ENCODE measurements at places on chromosomes 3 and 15. TPM values are rescaled to one million over a fixed set of nuclear protein-coding genes. Genes with fewer than 3 reads are reported as not detected.

GRCh38 chr3:182115328-182116015 is 403.7 kb downstream of the SOX2 start:
- H3K27me3 ChIP-seq, result no peaks in the 10 kb centered on the region
- no peaks in the 10 kb centered on the region for H3K4me1 ChIP-seq
- DNase-seq, result no peak
- no peak overlapping the region for H3K4me3 ChIP-seq
- H3K27ac ChIP-seq, result no peak overlapping the region
- H3K36me3 ChIP-seq, result no peaks in the 10 kb centered on the region

DNA sequence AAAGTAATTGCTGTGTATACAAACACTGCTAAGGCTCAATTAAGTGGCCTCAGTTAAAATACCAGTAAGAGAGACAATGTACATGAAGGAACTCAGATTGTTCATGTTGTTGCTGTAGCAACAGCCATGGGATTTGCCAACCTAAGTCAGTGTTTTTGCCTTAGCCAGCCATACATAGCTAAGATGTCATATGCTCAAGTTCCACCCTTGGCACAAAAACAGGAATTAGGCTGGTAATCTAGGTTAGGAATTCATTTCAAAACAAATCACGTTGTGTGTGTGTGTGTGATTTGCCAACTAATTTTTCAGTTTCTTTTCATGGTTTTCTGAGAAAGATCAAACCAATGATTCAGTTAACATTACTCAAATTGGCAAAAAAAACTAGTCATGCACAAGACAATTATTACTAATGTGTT is 143.7 kb upstream of the KCNMB2 start:
- H3K4me3 ChIP-seq, result no peak overlapping the region
- H3K36me3 ChIP-seq, result no peaks in the 10 kb centered on the region
- H3K4me1 ChIP-seq, result no peaks in the 10 kb centered on the region
- no peaks in the 10 kb centered on the region for H3K27me3 ChIP-seq
- H3K27ac ChIP-seq, result no peak overlapping the region

DNA sequence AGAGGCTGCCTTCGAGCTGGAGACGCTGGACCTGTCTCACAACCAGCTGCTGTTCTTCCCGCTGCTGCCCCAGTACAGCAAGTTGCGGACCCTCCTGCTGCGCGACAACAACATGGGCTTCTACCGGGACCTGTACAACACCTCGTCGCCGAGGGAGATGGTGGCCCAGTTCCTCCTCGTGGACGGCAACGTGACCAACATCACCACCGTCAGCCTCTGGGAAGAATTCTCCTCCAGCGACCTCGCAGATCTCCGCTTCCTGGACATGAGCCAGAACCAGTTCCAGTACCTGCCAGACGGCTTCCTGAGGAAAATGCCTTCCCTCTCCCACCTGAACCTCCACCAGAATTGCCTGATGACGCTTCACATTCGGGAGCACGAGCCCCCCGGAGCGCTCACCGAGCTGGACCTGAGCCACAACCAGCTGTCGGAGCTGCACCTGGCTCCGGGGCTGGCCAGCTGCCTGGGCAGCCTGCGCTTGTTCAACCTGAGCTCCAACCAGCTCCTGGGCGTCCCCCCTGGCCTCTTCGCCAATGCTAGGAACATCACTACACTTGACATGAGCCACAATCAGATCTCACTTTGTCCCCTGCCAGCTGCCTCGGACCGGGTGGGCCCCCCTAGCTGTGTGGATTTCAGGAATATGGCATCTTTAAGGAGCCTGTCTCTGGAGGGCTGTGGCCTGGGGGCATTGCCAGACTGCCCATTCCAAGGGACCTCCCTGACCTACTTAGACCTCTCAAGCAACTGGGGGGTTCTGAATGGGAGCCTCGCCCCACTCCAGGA is 21.1 kb downstream of the NRROS start:
- no peaks in the 10 kb centered on the region for H3K36me3 ChIP-seq
- H3K27me3 ChIP-seq, result no peaks in the 10 kb centered on the region
- H3K27ac ChIP-seq, result no peak overlapping the region
- H3K4me3 ChIP-seq, result no peak overlapping the region

DNA sequence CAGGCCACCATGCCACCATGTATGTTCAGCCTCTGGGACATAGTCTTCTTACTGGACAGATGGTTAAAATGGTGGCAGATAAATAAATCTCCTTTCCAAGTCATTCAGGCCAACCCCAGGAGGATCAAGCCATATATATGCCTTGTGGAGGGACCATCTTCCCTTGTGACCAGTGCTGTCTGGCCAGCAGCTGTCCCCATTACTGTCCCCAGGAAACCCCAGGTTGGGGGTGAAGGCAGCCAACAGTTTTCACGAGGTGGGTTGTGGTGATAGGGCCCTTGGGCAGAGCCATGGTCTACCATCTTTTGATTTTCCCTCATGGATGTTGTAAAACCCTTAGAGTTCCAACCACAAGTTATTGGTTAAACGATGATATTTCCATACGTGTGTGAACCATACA is 48.7 kb upstream of the PCSK6 start:
- H3K4me3 ChIP-seq, result no peak overlapping the region
- no peaks in the 10 kb centered on the region for H3K4me1 ChIP-seq
- no peaks in the 10 kb centered on the region for H3K27me3 ChIP-seq
- H3K27ac ChIP-seq, result no peak overlapping the region
- DNase-seq, result no peak

Gene PYGO1
- total RNA-seq, result 2.4 TPM

Gene SMCO1
- not detected for total RNA-seq

Gene ANKUB1
- total RNA-seq, result not detected

Gene P2RY14
- not detected for total RNA-seq

- DNase-seq, result no peak
- no peaks in the 10 kb centered on the region for H3K27me3 ChIP-seq
- H3K36me3 ChIP-seq, result peaks cover 3% of the 10 kb centered on the region
- no peak overlapping the region for H3K4me3 ChIP-seq
Observed at GRCh38 chr15:85541744-85542143, 161.3 kb downstream of the AKAP13 start.

DNA sequence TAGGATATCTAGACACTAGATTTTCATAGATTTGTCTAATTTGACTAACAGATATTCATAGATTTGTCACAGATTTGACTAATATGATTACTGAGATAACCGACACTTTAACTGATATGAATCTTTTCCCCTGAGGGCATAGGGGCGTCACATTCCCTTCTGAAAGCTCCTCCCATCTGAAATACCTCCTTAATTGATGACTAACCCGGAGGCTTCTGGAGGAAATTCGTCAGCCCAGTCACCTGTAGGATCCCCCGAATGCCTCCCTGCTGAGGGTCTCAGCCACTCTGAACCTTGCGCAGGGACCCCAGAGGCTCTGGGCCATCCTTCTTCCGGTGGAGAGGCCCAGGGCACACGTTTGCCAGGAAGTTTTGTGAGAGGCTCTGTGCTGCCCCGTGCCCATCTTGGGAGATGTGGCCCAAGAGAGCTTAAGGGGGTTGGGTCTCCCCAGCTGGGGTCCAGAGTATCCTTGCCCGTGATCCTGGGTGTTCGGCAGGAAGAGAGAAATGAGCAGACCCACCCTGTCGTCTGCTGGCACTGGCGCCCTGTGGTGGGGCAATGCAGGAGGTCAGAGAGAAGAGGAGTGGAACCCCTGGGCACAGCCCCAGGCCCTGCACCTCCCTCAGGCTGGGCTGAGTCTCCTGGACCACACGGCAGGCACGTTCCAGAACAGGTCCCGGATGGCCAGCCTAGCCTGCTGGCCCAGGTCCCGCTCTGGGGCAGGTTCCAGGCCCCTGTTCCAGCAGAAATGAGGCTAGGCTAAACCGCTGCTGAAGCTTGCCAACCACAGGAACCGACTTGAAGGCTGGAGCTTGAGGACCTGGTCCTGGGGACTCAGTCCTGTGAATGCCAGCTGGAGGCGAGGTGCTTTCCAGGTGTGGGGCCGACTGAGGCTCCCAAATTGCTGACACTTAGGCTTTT is 1.7 kb downstream of the PLA2G4D start:
- H3K36me3 ChIP-seq, result no peaks in the 10 kb centered on the region
- H3K4me3 ChIP-seq, result no peak overlapping the region
- no peak overlapping the region for H3K27ac ChIP-seq
- DNase-seq, result no peak

Gene EXOSC7
- total RNA-seq, result 38.4 TPM

GRCh38 chr3:55588146-55588765 is 101.2 kb upstream of the WNT5A start:
- no peak overlapping the region for H3K27ac ChIP-seq
- no peak overlapping the region for H3K4me3 ChIP-seq
- H3K36me3 ChIP-seq, result no peaks in the 10 kb centered on the region
- no peak for DNase-seq
- no peaks in the 10 kb centered on the region for H3K4me1 ChIP-seq
- H3K27me3 ChIP-seq, result no peaks in the 10 kb centered on the region

Gene TMEM87A
- total RNA-seq, result 49.6 TPM

DNA sequence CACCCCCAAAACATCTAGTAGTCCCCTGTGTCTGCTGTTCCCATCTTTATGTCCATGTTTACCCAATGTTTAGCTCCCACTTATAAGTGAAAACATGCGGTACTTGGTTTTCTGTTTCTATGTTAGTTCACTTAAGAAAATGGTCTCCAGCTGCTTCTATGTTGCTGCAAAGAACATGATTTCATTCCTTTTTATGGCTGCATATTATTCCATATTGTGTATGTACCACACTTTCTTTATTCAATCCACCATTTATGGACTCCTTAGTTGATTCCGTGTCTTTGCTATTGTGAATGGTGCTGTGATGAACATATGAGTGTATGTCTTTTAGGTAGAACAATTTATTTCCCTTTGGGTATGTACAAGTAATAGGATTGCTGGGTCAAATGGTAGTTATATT is 51.2 kb downstream of the GRK7 start:
- peaks cover 5% of the 10 kb centered on the region for H3K27me3 ChIP-seq
- no peak overlapping the region for H3K4me3 ChIP-seq
- H3K36me3 ChIP-seq, result no peaks in the 10 kb centered on the region

Gene MLF1
- 51.4 TPM for total RNA-seq

Gene SLC9C1
- total RNA-seq, result not detected

Gene COL6A6
- total RNA-seq, result not detected

Gene GNAT1
- not detected for total RNA-seq

- H3K36me3 ChIP-seq, result no peaks in the 10 kb centered on the region
- H3K27ac ChIP-seq, result no peak overlapping the region
- peaks cover 10% of the 10 kb centered on the region for H3K27me3 ChIP-seq
- H3K4me1 ChIP-seq, result no peaks in the 10 kb centered on the region
Observed at GRCh38 chr3:18428991-18429745, 4.0 kb upstream of the SATB1 start.

DNA sequence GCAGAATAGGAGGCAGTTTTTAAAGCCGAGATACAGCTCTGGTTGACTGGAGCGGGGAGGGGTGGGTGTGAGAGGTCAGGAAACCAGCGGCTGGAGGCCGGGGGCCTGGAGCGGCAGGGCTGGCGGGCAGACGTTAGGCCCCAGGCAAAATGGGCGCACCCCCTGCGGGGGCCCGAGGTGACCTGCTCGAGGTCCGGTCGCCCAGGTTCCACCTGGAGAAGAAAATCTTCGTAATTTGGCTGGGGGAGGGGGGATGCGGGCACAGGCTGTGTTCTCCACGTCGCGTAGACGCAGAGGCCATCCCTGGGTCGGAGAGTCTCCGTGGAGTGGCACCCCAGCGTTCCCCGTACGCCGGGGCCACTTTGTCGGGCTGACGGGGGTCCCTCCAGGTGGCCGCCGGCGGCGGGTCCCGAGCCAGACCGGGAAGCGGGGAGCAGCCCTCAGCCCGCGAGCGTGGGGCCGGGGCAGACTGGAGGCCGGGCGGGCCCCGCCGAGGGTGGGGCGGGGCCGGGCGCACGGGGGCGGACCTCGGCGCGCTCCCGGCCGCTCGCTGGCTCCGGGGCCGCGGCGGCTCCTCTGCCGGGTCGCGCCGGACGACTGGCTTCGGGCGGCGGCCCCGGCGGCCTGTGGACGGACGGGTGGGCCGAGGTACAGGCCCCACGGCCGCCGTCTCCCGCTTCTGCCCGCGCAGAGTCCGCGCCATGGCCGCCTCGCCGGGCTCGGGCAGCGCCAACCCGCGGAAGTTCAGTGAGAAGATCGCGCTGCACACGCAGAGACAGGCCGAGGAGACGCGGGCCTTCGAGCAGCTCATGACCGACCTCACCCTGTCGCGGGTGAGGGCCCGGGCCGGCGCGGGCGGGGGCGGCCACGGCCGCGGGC is at the start of gene CRTC3:
Gene CRTC3 (plus strand): TSS at position 553 of the 879 bp plus-strand sequence. CDS start 149 bp downstream, at position 702.
- H3K4me1 ChIP-seq, result peaks cover 15% of the 10 kb centered on the region
- no peak for DNase-seq
- peak within 1 kb of the TSS; percentile 64 for H3K4me3 ChIP-seq
- peak within 1 kb of the TSS; percentile 44 for H3K27ac ChIP-seq
- H3K27me3 ChIP-seq, result no peaks in the 10 kb centered on the region

DNA sequence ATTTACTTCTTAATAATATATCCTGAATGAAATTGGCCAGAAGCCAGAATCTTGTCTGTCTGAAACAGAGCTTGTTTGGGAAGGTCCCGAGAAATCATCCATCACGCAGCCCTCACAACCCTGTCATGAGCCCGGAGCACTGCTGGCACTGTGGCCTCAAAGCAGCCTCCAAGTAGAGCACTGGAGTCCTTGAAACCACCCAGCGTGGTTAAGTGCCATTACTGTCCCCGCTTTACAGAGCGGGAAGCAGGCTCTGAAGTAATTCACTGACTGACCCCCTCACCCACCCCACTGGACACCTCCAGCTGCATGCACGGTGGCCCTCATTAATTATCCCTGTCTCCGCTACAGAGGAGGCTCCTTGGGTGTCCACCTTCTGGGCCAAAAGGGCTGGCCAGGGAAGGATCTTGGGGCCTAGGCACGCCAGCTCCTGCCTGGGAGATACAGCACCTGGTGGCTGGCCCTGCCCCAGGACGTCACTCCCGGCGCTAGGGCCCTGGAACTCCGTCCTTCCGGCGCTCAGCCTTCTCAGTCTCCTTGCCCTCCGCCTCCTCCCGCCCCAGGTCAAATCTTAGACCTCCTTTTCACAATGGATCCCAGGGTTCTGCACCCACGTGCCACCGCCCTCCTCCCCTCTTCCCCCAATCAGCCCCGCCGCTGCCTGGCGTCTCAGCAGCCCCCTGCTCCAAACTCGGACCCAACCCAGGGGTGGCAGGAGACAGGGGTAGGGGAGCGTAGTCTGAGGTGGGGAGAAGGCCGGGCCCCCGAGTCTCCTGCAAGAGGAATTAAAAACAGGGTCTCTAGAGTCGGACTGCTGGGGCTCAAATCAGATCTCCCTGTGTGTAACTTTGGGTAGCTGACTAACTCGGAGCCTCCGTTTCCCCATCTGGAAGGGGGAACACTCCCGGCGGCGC is 1.1 kb downstream of the TKT start:
- peaks cover 3% of the 10 kb centered on the region for H3K36me3 ChIP-seq
- peak overlapping the region; percentile 84 for H3K4me3 ChIP-seq
- peaks cover 25% of the 10 kb centered on the region for H3K4me1 ChIP-seq

Gene EID1
- total RNA-seq, result 102 TPM

Gene STRIT1
- not detected for total RNA-seq

DNA sequence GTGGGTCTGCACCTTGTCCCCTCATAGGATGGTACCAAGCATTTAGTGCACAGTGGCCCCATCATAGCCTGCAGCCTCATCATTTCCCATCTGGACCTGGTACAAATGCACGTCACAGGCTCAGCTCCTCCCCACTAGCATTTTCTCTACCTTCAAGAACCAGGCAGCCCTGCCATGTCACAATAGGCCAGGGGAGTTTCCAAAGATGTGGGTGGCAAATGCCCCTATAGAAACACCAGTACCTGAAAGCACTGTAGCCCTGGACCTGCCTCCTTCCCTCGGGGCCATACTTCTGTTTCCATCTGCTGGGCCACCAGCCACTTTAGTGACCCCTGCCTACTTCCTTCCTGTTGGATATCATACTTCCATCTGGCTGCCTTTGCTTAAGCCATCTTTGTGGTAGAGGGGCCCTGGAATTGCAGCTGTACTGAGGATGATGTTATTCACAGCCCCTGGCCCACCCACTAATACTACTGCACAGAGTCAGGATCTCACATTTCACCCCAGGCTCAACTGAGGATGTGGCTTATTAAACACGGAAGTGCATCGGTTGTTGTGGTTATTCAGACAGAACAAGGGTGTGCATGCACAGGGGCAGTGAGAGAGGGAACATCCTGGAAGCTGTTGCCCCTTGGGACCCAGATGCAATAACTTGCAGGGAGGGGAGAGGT is 3.8 kb downstream of the TCTA start:
- DNase-seq, result no peak
- H3K4me3 ChIP-seq, result no peak overlapping the region
- H3K27ac ChIP-seq, result no peak overlapping the region
